ENCODE measurements at places on chromosomes 3 and 15. TPM values are rescaled to one million over a fixed set of nuclear protein-coding genes. Genes with fewer than 3 reads are reported as not detected.

The MGLL gene
- 85.0 TPM for total RNA-seq

GRCh38 chr3:193714523-193715137 is 121.6 kb downstream of the OPA1 start:
- no peak for DNase-seq

DNA sequence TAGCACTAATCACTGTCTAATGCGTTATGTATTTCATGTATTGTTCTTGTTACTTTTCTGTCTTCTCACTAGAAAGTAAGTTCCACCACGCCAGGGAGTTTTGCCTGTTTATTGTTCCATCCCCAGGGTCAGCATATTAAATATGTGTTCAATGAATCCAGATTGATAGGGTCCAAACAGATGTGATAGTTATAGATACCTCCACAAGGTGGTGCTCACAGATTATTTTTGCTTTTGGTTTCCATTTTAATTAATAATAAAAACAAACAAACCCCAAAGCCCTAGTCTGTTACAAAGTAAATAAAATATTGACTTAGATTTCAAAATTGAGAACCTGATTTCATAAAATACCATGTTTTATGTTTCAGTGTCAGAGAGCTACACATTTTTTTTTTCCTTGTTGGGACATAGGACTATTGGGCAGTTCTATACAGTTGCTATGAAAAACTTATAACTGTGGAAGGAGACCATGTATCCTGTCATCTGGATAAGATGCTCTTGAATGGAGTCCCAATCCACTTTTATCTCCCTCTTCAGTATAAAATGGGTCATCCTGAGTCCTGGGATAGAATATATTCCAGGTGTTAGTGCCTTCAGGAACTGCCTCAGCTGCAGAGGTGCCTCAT is 12.4 kb downstream of the OTOL1 start:
- DNase-seq, result no peak

DNA sequence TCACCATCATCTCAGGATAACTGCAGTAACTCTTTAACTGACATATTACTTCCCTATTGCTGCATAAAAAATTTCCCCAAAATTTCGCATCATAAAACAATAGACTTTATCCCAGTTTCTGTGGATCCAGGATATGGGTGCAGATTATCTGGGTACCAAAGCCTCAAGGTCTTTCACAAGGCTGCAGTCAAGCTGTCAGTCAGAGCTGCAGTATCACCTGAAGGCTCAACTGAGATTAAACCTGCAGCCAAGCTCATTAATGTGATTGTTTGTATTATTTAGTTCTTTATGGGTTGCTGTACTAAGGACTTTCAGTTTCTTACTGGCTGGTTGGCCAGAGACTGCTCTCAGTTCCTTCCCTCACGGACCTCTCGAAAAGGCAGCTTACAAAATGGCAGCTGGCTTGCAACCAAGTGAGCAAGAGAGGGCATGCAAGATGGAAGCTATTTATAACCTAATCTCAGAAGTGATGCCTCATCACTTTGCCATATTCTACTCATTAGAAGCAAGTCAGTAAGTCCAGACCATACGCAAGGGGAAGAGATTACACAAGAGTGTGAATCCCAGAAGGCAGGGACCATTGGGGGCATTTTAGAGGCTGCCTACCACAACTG is 54.9 kb downstream of the DCUN1D1 start:
- DNase-seq, result no peak

The PRSS50 gene
- total RNA-seq, result not detected

The KLHDC8B gene
- total RNA-seq, result 110 TPM

DNA sequence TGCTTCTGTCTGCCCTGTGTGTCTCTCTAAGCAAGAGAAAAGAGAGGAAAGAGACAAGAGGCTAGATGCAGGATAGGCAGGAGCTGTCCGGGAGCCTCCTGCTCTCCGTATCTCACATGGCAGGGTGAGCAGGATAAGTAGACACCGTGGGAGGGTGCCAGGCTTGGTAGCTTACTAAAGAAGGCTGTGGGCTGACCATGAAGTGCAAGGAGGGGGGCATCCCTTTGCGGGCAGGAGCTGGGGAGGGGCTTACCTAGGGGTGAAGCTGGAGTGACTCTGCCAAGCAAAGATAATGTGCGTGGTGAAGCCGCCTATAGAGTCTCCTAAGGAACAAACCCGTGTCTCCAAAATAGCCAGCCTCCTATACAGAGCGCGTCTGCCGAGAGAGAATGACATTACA is 33.7 kb upstream of the TMC3 start:
- no peak for DNase-seq

The CLDN1 gene
- total RNA-seq, result 63.1 TPM

DNA sequence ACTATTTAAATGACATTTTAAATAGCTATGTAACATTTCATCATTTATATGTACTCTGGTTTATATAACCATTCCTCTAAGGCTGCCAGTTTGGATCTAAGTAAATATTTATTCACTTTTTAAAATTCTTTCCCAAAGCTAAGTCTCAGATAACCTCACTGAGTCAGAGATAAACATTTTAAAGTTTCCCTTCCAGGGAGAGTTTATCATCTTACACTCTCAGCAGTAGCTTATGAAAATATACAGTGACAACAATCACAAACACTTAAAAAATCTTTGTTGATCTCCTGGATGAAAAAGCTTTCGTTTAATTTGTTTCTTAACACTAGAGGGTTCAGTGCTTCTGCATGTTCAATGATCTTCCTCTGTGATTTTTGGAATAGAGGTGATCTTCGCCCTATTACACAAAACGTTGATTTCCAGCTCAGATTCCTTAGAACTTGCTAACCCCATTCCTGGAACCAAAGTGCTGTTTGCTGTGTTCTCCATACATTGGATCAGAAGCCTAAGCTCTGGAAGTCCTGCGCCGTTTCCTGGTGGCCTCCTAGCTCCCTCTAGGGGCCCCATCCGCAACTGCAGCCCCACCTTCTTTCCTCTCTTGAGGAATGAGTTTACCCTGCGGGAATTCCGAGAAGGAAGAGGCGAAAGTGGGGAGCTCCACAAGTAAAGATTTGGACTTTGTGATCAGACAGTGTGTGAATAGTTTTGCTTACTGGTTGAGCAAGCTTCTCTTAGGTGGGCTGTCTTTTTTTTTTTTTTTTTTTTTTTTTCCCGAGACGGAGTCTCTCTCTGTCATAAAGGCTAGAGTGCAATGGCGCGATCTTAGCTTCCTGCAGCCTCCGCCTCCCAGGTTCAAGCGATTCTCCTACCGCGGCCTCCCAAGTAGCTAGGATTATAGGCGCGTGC is 29.3 kb upstream of the SACM1L start:
- DNase-seq, result no peak

DNA sequence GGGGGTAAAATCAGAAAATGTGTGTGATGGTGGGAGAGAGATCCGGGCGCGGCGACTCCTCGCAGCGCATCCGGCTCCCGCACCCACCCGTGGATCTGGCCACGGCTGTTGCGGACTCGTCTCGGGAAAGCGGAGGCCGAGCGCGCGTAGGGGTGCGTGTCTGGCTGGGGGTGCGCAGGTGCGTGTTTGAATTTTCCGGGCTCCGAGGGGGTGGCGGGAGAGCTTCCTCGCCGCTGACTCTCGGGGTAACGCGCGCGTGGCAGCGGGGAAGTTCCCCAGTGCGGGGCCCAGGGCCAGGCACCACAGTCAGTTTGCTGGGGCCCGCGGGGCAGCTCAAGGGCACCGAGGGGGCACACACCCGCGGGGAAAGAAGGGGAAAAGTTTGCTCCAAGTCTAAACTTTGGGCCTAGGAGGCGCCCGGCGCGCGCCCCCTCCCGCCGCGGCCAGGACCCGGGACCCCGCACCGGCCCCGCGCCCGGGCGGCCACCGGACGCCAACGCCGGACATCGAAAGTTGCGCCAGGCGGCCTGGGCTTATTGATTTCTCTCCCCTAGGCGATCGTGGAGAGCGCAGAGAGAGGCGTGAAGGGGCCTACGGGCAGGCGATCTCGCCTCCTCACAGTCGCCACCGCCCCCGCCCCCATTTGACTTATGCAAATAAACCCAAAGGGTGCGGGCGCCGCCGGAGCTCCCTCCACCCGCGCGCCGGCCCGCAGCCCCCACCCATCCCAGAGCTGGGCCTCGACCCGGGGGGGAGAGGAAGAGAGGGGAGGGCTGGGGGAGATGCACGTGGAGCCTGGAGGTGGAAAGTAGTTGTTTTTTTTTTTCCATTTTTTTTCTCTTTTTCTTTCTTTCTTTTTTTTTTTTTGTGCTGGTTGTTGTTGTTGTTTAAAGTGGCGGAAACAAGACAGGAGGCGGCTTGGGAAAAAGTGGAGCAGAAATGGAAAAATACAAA is 639 bp downstream of the FOXP1 start:
- DNase-seq, result no peak

GRCh38 chr3:46873521-46873920 is 4.0 kb upstream of the PTH1R start:
- DNase-seq, result no peak

The EPHA3 gene
- total RNA-seq, result 0.34 TPM

DNA sequence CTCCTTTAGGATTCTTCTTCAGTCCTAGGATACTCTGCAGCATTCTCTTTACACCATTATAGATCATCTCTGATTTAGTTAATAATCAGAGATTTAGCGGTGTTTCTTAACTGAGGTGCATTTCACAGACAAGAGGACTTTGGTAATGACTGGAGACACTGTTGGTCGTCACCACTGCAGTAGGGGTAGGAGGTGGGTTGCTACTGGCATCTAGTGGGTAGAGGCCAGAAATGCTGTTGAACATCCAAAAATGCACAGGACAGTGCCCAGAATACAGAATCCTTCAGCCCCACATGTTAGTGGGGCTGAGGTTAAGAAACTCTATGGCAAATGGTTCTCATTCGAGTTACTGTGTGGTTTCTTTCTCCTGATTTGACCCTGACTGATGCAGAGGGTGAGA is 80.4 kb upstream of the LMCD1 start:
- no peak for DNase-seq

DNA sequence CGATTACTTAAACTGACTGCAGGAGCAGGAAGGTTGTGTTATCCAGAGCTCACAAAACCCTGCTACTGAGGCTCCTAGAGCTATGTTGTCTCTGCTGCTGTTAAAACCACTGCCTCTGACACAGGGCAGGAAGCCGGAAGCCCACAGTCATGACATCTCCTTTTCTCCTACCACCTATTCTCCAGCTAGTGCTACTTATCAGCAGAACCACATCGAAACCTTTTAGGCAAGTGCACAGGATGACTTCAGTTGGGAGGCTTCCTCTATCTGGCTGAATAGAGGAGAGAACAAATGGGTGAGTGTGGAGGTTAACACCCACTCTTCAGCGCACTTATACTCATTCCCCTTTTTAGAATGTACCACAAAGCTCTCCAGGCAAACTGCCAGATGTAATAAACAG is 638.0 kb downstream of the OTOL1 start:
- no peak for DNase-seq

GRCh38 chr15:68602459-68603215 is 23.8 kb downstream of the CORO2B start:
- DNase-seq, result no peak

DNA sequence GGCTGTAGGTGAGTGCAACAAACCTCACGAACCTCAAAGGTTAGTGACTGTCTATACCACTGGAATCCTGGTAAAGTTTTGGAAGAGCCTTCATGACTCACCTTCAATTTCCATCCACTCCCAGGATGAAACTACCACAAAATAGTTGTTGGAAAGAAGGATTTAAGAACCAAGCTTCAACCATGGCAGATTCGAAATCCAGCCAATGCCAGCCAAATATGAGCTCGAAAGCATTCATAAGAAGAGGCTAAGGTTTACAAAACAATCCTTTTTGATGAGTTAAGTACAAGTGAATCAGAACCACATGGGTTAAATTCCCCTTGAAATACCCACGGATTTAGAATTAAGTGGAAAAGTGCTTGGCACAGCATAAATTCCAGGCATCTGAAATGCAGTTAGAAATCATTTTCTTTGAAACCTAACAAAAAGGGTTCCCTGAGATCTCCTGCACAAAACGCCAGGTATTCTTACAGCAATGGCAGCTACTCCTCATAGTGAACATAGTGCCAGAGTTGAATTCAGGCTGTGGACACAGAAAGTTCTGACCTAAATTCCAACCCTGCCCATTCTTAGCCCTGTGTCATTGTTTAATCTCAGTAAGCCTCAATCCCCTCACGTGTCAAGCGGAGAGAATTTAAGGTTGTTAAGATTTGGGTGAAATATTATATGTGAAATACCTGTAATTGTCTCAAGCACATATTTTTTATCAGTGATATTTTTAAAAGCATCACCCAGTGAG is 89.2 kb downstream of the FBN1 start:
- DNase-seq, result no peak

DNA sequence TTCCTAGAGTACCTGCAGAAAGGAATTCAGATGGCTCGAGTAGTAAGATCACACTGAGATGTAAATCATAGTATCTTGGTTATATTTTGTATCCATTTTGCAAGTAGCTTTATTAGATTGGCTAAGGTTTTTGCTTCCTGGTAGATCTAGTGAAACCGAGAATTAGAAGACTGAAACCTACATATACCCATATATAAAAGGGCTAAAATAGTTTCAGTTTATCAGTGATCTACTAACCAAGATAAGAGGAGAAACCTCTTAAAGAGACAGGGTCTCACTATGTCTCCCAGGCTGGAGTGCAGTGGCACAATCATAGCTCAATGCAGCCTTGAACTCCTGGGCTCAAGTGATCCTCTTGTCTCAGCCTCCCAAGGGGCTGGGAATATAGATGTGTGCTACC is 135.3 kb downstream of the PCCB start:
- DNase-seq, result no peak

The ABI3BP gene
- total RNA-seq, result 7.3 TPM

The LSAMP gene
- 2.1 TPM for total RNA-seq

DNA sequence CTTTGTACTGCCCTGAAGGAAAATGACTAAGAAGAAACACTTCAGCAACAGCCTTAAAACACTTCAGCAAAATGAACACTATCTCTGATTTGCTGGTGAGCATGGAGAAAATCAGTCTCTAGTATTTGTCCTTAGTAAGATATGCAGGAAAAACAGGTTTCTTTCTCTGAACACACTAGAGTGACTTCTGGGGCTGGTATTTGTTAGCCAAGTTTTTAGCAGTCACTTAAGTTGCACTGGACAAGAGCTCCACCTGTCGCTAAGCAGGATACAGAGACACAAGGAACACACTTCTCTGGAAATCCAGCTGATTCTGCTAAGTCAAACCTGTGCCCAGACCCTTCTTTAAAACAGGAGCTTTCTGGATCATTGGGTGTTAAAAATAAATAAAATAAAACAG is 65.3 kb downstream of the CHAC1 start:
- no peak for DNase-seq

DNA sequence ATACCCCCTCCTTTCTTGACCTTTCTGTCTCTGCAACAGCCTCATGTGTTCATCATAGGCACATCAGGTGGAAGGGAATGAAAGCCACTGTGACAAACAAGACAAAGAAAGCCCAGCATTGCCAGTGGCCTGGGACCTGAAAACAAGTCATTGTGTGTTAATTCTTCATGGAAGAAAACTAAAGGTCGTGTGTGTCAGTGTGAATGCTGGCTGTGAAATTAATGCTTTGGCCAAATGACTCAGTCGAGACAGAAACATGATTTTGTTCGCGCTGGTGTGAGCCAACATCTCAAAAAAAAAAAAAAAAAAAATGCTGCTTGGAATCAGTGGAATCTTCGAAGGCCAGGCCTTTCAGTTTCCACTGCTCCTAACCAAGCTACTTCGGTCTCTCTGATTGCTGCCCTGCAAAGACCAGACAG is 386.5 kb upstream of the PROK2 start:
- no peak for DNase-seq

The CLSTN2 gene
- total RNA-seq, result 1.6 TPM
